ENCODE measurements at places on chromosomes 6 and 20.

DNA sequence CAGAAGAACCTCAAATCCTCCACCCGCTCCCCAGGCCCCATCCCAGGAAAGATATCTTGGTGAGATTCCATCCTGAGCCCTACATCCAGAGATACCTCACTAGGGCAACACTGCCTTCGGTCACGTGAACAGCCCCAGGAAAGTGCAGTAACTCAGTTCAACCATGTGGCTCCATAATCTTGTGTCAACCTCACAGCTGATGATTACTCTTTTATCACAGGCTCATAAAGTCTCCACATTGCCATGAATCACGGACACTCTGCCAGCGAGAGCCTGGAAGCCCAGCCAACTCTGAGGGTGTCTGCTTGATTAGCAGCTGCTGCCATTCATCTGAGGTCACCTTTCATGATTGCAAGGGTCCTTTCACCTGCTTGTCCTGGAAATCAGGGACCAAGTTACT lies 175.8 kb upstream of the LRFN2 start:
- DNase-seq = no peak

DNA sequence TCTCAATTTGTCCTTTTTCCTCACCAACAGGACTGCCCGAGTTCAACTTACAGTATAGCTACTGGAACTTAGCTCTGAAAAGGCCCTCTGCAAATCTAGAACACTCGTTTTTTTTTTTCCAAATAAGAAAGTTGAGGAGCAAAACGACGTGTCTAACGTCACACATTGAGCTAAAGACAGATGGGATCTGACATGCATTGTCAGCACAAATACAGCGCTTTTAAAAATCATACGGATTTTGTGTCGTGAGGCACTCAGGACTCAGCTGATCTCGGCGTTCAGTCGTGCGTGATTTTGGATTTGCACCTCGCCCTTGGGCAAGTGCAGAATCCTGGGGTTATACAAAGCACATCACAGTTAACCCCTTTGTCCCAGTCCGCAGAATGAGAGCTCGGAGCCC lies 94.7 kb upstream of the ZNF322 start:
- no peak for DNase-seq

GRCh38 chr20:19515074-19515473 lies 243.0 kb upstream of the RIN2 start:
- no peak for DNase-seq

DNA sequence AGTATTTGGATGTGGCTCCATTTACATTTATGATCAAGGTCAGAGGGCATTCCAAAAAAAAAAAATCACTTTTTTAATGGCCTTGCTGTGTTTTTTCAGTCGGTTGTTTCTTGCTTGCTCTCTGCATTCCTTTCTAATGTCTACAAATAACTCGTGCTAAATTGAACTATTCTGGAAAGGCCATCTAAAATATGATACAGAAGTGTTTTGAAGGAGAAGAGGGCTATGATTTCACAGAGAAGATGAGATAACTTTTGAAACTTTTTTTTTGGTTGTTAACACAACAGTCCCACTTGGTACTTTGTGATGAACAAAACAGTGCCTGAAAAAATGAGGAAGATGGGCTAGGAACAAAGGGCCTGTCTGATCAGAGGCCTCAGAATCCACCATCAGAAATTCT lies 156.1 kb upstream of the SMLR1 start:
- DNase-seq = peak; percentile 19

- no peak for DNase-seq
These were observed 542.4 kb upstream of the FLRT3 start for GRCh38 chr20:14879839-14880238.

DNA sequence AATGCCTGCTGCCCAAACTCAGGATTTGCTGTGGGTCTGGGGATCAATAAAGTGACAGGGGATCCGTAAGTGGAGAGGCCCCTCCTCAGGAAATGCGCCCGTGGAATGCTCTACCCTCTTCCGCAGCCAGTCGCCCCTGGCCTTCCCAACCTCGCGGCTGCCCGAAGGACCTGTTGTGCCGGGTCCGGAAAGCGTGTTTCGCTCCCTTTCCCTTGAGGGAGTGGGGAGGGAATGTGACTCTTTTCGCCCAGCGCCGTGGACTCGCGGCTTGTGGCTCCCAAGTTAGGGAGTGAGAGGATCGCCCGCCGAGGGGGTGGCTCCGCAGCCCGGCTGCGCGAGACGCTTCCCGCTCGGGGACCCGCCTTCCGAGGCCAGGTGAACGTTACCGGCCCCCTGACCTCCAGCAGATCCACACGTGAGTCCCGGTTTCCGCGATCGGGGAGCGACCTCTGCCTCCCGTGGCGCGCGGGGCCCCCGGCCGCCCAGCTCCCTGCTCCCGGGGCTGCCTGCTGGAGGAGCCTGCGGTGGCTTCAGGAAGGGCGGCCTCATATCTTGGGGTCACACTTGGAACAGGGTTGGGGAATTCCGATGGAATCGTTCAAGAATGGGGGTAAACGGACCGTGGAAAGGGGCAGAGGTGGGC lies 666 bp downstream of the TPD52L1 start:
- DNase-seq = peak; percentile 31

All from EL (cell line).